ENCODE measurements at places on chromosomes 5 and 9. TPM values are rescaled to one million over a fixed set of nuclear protein-coding genes. Genes with fewer than 3 reads are reported as not detected.
A peak's percentile ranks its signal among the peaks of the same experiment; 100 is the strongest.

DNA sequence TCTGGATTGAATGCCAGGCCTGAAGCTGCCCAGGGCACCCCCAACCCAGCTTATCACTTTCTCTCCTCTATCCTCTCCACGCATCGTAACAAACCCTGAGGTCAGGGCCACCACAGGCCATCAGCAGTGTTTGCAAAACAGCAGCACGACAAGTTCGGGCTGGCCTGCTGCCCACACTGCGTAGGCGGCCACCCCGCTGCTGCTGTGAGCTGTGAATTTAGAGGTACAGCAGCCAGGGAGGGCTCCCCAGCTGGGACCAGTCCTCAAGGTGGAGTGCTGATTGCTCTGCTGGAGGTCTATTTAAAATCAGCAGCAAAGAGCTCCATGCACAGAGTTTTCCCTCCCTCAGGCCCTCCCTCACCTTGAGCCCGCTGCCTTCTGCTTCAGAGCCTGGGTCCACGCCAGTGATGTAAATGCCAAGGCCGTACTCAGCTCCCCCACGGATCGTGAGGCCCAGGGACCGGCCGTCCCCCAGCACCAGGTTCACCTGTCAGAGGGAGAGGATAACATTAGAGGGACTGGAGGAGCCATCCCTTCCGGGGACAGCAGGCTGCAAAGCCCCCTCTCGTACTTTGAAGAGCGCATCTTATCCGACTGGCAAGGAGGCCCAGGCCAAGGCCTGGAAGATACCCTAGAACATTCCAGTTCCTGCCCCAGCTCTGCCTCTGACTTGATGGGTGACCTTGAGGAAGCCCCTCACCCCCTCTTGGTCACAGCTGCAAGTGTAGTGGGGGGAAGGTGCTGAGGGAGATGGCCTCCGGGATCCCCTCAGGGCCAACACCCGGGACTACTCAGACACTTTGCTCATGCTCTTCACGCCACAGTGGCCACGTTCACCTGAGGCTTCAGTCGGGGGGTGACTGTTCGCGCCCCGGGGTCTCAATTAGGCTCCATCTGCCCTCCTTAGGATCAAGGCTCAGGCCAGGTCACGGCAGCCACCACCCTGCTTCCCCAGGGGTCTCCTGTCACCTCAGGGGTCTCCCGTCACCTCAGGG, 39.1 kb downstream of the WHRN start:
- no peak for DNase-seq

The TTC16 gene
- total RNA-seq, result not detected

- no peak for DNase-seq
Observed at GRCh38 chr5:29089591-29090130, 2051.3 kb upstream of the CDH9 start.

The ECSCR gene
- total RNA-seq, result 2.2 TPM

DNA sequence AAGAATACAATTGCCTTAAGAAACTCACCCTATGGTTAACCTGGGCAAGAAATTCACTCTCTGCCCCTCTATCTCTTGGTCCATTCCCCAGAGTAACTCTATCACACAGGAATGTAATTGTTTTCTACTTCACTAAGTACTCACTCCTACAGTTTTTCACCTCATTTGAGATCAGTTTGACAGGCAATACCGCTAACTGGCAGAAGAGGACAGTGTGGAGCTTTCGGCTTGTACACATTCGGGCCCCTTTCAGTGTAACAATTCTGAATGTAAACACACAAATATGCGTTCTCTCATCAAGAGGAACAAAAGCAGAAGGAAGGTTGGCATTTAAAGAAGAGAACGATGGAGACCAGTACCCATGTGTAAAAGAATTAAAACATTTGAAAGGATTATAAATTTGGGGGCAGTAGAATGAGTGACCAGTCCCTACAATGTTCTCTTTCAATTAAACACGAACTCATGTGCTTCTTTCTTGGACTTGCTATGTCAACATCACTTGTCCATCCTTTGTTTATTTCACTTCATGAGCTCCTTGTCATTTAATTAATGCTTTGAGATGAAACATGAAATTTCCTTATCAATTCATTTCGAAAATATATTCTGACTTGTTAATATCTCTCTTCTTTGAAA, 188.5 kb upstream of the GRAMD2B start:
- peak; percentile 19 for DNase-seq

DNA sequence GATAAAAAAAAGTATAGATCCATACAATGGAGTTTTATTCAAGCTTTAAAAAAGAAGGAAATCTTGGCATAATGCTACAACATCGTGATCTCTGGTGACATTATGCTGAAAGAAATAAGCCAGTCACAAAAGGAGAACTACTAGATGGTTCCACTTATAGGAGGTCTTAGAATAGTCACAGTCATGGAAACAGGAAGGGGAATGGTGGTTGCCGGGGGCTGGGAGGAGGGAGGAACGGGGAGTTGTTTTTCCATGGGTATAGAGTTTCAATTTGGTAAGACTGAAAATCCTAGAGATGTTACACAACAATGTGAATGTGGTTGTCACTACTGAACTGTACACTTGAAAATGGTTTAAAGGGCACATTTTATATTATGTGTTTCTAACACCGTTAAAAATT, 94.5 kb downstream of the CFAP90 start:
- no peak for DNase-seq

The ACTBL2 gene
- total RNA-seq, result not detected

DNA sequence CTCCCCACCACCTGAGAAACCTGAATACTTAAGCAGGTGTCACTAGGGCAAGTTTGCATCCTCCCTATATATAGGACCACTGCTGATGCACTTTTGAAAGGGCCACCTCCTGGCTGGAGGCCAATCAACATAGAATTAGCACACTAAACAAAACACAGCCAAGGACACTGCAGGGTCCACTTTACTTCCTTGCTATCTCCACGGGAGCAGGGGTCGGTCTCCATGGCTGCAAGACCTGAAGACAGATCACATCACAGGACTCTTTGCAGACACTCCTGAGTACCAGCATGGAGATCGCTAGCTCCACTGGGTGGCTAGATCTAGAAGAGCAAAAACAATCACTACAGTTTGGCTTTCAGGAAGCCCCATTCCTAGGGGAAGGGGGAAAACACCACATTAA, 72.3 kb downstream of the C9orf153 start:
- no peak for DNase-seq

GRCh38 chr5:94751460-94751859, 133.0 kb downstream of the SLF1 start:
- DNase-seq, result no peak

- DNase-seq, result peak; percentile 17
Observed at GRCh38 chr9:19102181-19102630, 498 bp downstream of the HAUS6 start.
